ENCODE measurements at places on chromosomes 4 and X.
A peak's percentile ranks its signal among the peaks of the same experiment; 100 is the strongest.

- H3K36me3 ChIP-seq, result no peaks in the 10 kb centered on the region
- no peak overlapping the region for H3K4me3 ChIP-seq
- H3K4me1 ChIP-seq, result peaks cover 10% of the 10 kb centered on the region
Observed at GRCh38 chr4:72627723-72628122, 58.7 kb upstream of the ADAMTS3 start.

DNA sequence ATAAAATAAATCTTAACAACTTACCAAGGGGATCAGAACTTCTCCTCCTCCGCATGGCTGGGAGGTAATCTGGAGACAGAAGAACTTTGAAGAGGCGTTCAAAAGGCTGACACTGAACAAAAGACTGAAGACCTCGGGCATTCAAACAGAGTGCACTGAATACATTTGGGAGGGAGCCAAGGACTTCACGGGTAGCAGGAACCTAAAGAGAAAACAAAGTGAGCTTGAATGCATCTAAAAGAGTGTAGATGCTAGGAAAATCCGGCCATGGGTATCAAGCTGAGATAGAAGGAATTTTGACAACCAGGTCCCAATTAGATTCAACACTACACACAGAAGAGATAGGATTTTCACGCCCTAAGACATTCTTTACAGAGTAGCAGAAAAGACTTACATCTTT is 69.6 kb downstream of the HUWE1 start:
- H3K27me3 ChIP-seq, result peaks cover 2% of the 10 kb centered on the region
- no peaks in the 10 kb centered on the region for H3K4me1 ChIP-seq
- DNase-seq, result no peak
- peak overlapping the region; percentile 16 for H3K27ac ChIP-seq
- peaks cover 22% of the 10 kb centered on the region for H3K36me3 ChIP-seq

DNA sequence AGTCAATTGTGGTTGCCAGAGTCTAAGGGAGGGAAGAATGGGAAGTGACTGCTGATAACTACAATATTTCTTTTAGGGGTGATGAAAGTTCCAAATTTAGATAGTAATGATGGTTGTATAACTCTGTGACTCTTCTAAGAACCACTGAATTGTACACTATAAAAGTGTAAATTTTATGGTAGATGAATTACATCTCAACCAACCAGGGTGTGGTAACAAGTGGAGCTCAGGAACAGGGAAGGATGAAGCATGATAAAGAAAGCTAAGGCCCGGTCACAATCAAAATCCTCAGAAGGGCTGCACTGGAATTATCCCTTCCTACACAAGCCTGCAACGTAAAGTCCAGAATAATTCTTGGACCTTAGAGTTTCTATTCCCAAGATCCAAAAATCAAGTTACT is 143.2 kb downstream of the PPARGC1A start:
- H3K4me3 ChIP-seq, result no peak overlapping the region
- no peak overlapping the region for H3K27ac ChIP-seq
- DNase-seq, result no peak

DNA sequence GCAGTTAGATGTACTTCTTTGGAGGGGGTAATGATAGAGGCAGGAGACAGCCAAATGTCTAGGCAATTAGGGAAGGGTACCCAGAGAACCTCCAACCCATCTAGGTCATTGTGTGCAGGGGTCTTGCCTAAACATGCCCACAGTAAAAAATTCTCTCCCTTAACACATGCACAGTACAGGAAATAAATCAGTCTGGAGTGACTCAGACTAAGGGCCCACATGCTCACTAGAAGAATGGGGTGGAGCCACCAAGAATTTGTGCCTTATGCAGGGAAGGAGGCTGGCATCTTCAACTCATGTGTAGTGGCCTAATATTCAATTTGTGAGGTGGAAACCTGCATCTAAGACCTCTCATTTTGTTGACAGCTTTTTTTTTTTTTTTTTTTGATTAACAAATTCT is 945.3 kb upstream of the GRIA3 start:
- peaks cover 26% of the 10 kb centered on the region for H3K4me1 ChIP-seq
- H3K27me3 ChIP-seq, result no peaks in the 10 kb centered on the region
- peaks cover 5% of the 10 kb centered on the region for H3K36me3 ChIP-seq
- no peak overlapping the region for H3K4me3 ChIP-seq
- peak overlapping the region; percentile 81 for H3K27ac ChIP-seq
- peak; percentile 18 for DNase-seq

DNA sequence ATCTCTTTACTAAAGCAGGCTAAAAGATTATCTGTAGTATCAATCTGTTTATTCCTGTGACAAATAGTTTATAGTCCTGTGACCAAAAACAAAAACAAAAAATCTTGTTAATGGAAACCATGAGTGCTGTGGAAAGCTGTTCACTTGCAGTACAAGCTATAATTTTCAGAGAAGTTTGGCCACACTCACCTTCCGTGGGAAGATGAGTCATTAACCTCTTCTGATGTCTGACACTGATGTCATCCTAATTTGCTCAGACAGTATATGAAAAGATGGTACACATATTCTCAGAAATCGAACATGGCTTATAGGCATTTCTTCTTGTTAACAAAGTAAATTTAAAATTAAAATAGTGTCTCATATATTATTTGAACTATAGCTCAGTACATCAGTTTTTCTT is 19.9 kb upstream of the ENPP6 start:
- H3K4me3 ChIP-seq, result no peak overlapping the region
- no peaks in the 10 kb centered on the region for H3K36me3 ChIP-seq
- H3K4me1 ChIP-seq, result no peaks in the 10 kb centered on the region

DNA sequence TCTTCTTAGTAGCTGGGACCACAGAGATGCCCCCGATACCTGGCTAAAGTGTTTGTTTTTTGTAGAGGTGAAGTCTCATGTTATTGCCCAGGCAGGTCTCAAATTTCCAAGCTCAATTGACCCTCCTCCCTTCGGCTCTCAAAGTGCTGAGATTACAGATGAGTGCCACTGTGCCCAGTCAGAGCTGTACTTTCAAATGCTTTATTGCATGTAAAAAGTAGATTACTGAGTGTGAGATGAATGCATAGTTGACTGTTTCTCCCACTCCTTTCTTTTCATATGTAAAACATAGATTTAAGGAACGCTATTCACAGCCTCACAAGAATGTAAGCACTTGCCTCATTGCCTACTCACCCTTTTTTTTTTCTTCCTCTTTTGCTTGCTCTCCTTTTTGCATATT is 984.4 kb upstream of the PABPC4L start:
- H3K36me3 ChIP-seq, result 0 out of 2 replicates have a peak, but pooled peaks cover 4% of the 10 kb centered on the region
- no peaks in the 10 kb centered on the region for H3K4me1 ChIP-seq
- H3K27ac ChIP-seq, result no peak overlapping the region
- H3K27me3 ChIP-seq, result no peaks in the 10 kb centered on the region
- H3K4me3 ChIP-seq, result no peak overlapping the region

- H3K4me3 ChIP-seq, result peak overlapping the region; percentile 11
- H3K4me1 ChIP-seq, result peaks cover 35% of the 10 kb centered on the region
- DNase-seq, result peak; percentile 50
- peak overlapping the region; percentile 81 for H3K27ac ChIP-seq
- H3K27me3 ChIP-seq, result peaks cover 7% of the 10 kb centered on the region
Observed at GRCh38 chr4:102789317-102789717, 28.5 kb upstream of the MANBA start.

- no peak for DNase-seq
- no peaks in the 10 kb centered on the region for H3K4me1 ChIP-seq
- peaks cover 3% of the 10 kb centered on the region for H3K27me3 ChIP-seq
- no peak overlapping the region for H3K27ac ChIP-seq
- no peak overlapping the region for H3K4me3 ChIP-seq
Observed at GRCh38 chrX:149707147-149707901, 4.5 kb upstream of the MAGEA11 start.

DNA sequence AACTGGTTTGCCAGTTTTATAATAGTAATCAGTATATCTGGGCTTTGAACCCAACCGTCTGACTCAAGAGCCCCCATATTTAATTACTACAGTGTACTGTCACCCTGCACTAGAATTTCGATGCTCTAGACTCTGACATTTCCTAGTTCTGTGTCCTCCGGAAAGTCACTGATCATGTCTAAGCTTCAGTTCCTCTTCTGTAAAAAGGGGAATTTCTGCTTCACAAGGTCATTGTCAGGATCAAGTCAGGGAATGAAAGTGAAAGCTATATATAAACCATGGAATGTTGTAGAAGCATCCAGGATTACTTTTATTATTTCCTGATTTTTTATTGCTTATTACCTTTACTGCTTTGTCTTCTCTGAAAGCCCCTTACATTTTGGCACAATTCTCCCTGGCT is 4.0 kb upstream of the KCNIP4 start:
- H3K27ac ChIP-seq, result no peak overlapping the region
- H3K36me3 ChIP-seq, result no peaks in the 10 kb centered on the region
- DNase-seq, result no peak
- H3K27me3 ChIP-seq, result peaks cover 13% of the 10 kb centered on the region

- H3K27ac ChIP-seq, result no peak overlapping the region
- H3K36me3 ChIP-seq, result no peaks in the 10 kb centered on the region
- H3K4me1 ChIP-seq, result peaks cover 18% of the 10 kb centered on the region
Observed at GRCh38 chr4:19327364-19327763, 924.3 kb upstream of the SLIT2 start.

DNA sequence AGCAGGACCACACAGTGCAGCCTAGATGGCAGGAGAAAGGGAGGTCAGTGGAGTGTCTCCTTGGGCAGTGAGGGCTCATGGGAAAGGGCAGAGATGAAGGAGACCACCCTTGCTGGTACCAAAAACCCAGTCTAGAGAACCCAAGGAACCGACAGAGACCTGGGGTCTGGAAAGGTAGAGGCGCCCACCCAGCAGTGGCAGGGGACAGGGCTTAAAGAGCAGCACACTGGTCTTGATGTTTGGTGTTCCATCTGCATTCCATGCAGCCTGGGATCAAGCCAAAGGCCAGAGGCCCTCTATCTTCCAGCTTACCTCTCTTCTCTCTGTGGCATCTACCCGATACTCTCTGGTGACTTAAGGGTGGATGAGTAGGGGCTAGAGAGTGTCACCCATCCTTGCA is 127.5 kb downstream of the PJA1 start:
- no peak for DNase-seq
- no peak overlapping the region for H3K27ac ChIP-seq
- H3K27me3 ChIP-seq, result peaks cover 18% of the 10 kb centered on the region
- H3K36me3 ChIP-seq, result no peaks in the 10 kb centered on the region
- H3K4me1 ChIP-seq, result no peaks in the 10 kb centered on the region

- DNase-seq, result no peak
- peaks cover 6% of the 10 kb centered on the region for H3K4me1 ChIP-seq
- no peak overlapping the region for H3K27ac ChIP-seq
- peaks cover 11% of the 10 kb centered on the region for H3K27me3 ChIP-seq
Observed at GRCh38 chrX:776061-776460, 145.5 kb downstream of the SHOX start.

- no peaks in the 10 kb centered on the region for H3K4me1 ChIP-seq
- H3K36me3 ChIP-seq, result no peaks in the 10 kb centered on the region
- no peak for DNase-seq
Observed at GRCh38 chr4:95550115-95550987, 1.6 kb upstream of the UNC5C start.

DNA sequence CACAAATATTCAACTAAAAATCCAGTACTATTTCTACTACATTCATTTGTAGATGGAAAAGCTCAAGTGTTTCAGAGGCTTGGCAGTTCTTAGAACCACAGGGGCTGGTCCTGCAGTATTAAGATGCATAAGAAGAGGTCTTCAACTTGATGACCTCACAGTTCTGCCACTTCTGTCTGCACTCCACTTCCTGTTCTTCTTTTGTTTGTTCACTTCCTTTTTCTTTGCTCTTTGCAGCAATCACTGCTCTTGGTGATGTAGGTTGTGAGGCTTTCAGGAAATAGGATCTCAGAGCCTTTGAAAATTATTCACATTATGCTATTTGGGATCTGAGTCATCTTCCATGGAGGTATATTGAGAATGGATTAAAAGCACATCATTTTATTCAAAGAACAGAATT is 602.0 kb upstream of the CPEB2 start:
- no peaks in the 10 kb centered on the region for H3K27me3 ChIP-seq
- no peak for DNase-seq
- H3K36me3 ChIP-seq, result no peaks in the 10 kb centered on the region
- no peaks in the 10 kb centered on the region for H3K4me1 ChIP-seq
- no peak overlapping the region for H3K27ac ChIP-seq
- no peak overlapping the region for H3K4me3 ChIP-seq

- no peak for DNase-seq
- no peak overlapping the region for H3K4me3 ChIP-seq
- no peaks in the 10 kb centered on the region for H3K4me1 ChIP-seq
- H3K36me3 ChIP-seq, result no peaks in the 10 kb centered on the region
Observed at GRCh38 chr4:158201876-158202275, 8.4 kb upstream of the TMEM144 start.

DNA sequence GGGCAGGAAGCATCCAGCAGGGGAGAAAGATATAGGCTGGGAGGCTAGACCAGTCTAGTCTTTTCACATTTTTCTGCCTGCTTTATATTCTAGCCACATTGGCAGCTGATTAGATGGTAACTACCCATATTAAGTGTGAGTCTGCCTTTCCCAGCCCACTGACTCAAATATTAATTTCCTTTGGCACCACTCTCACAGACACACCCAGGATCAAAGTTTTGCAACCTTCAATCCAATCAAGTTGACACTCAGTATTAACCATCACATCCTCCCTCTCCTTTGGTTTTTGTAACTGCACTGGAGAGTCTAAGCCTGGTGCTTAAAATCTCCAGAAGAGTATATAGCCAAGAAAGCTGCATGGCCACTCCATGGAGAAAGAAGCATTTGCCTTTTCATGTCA is 560.4 kb downstream of the GRXCR1 start:
- no peaks in the 10 kb centered on the region for H3K4me1 ChIP-seq
- no peak for DNase-seq
- no peak overlapping the region for H3K4me3 ChIP-seq
- no peaks in the 10 kb centered on the region for H3K36me3 ChIP-seq

DNA sequence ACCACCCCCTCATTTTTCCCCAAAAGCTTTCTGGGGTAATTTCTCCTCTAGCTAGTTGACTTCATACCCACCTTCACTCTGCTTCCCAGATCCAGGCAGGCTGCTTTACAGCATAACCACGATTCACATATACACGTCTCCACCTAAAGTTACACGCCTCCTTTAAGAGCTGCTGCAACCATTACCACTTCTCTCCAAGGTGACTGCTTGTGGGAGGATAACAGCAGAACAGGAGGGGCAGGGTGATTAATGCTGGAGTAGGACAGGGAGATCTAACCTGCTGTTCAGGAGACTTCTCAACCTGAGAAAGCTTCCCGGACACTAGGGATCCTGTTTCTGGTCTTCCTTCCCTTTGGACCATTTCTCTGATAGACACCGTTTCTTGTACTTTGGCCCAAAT is 77.4 kb downstream of the MGST2 start:
- H3K4me3 ChIP-seq, result no peak overlapping the region
- H3K27ac ChIP-seq, result no peak overlapping the region
- peaks cover 7% of the 10 kb centered on the region for H3K27me3 ChIP-seq
- DNase-seq, result no peak
- H3K4me1 ChIP-seq, result peaks cover 10% of the 10 kb centered on the region
- H3K36me3 ChIP-seq, result no peaks in the 10 kb centered on the region

GRCh38 chr4:159937595-159937994 is 834.7 kb downstream of the RAPGEF2 start:
- H3K27me3 ChIP-seq, result no peaks in the 10 kb centered on the region
- H3K4me3 ChIP-seq, result no peak overlapping the region
- H3K27ac ChIP-seq, result no peak overlapping the region
- no peaks in the 10 kb centered on the region for H3K36me3 ChIP-seq
- no peaks in the 10 kb centered on the region for H3K4me1 ChIP-seq

- DNase-seq, result peak; percentile 78
- peaks cover 31% of the 10 kb centered on the region for H3K36me3 ChIP-seq
- no peaks in the 10 kb centered on the region for H3K27me3 ChIP-seq
- H3K27ac ChIP-seq, result peak overlapping the region; percentile 84
Observed at GRCh38 chr4:73208376-73208775, 50.2 kb downstream of the ANKRD17 start.

GRCh38 chr4:121484633-121485032 is 103.8 kb upstream of the QRFPR start:
- no peaks in the 10 kb centered on the region for H3K36me3 ChIP-seq
- H3K27ac ChIP-seq, result no peak overlapping the region
